Large intestine (tissue), 12 donors: ENCODE measurements at places on chromosomes 12 and 14.
A peak's percentile ranks its signal among the peaks of the same experiment; 100 is the strongest.

GRCh38 chr12:112148031-112148513 lies 22.7 kb downstream of the TRAFD1 start:
- DNase-seq, result no peak

- no peak for DNase-seq
These were observed 25.1 kb upstream of the ATP2B1 start for GRCh38 chr12:89733579-89734201.

DNA sequence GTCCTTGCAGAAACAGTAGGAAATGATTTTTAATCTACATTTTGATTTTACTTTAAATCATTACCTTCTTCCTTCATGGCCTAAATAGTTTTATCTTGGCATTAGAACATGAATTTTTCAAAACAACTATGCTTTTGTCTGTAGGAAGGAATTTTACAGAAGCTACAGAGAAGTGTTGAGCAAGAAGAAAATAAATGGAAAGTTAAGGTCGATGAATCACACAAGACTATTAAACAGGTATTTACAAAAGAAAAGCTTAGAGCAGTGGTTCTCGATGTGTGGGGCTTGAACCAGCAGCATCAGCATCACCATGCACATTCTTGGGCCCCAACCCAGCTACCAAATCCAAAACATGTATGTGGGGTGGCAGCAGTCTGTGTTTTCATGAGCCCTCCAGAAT lies 91.6 kb downstream of the KTN1 start:
- DNase-seq, result no peak

GRCh38 chr12:24595652-24596235 lies 353.2 kb downstream of the BCAT1 start:
- no peak for DNase-seq

- DNase-seq, result peak; percentile 27
These were observed 53.1 kb downstream of the SIX6 start for GRCh38 chr14:60561845-60562746.

GRCh38 chr12:74169607-74170006 lies 368.0 kb upstream of the ATXN7L3B start:
- DNase-seq, result no peak

DNA sequence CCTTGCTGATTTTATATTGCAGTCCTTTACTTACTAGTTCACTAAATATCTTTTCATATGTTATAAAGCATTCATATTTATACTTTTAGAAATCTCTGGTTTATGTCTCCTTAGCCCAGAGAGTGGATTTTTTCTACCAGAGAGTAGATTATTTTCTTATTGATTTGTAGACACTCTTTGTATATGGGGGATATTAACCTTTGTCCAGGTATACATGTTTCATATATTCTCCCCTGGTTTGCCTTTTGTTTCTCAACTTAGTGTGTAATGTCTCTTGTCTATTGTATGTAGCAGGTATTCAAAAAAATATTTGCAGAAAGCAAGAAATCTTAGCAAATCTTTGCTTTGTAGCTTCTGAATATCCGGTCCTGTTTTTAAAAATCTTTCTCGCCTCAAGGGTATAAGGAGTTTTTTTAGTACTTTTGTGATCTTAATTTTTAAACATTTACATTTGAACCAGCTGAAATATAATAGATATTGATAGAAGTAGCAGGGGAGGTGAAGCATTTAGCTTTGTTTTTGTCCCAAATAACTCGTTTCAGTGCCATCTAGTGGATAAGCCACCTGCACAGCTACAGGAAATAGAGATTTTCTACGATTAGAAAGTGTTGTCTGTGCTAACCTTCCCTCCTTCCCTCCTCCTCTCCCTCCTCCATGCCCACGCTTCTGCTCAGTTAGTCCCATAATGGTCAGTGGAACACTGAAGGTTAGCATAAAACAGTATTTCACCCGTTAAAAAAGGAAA lies 97.0 kb downstream of the PHETA1 start:
- DNase-seq, result no peak

DNA sequence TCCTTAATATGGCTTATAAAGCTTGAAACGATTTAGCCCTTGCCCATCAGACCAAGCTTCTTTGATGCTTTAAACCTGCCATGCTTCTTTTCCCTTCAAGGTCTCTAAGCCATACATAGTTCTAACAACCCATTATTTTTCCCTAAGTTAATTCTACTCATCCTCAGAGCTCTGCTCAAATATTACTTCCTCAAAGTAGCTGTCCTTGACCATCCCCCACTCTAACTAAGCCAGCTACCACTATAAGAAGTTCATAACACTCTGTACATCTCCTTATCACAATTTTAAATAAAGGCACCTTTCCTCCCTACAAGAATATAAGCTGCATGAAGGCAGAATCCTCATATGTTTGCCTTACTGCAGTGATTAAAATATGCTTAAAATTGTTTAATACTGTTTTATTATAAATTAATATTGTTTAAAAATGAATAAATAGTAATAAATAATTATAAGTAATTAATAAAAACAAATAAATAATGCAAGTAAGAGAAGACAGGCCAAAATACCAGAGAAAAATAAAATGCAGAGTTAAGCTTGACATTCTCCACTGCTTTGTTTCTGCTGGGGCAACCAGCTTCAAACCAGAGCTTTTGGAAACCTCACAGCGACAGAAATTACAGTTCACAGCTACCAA lies 76.8 kb downstream of the NUMB start:
- DNase-seq, result no peak

- DNase-seq, result peak; percentile 29
These were observed 40.7 kb downstream of the LRRIQ1 start for GRCh38 chr12:85076688-85077430.

GRCh38 chr12:129550353-129550752 lies 353.5 kb downstream of the TMEM132D start:
- peak; percentile 17 for DNase-seq

- peak; percentile 97 for DNase-seq
These were observed 227.3 kb downstream of the KTN1 start for GRCh38 chr14:55807053-55807880.

- DNase-seq, result no peak
These were observed 84.8 kb downstream of the EEA1 start for GRCh38 chr12:92844151-92844763.

DNA sequence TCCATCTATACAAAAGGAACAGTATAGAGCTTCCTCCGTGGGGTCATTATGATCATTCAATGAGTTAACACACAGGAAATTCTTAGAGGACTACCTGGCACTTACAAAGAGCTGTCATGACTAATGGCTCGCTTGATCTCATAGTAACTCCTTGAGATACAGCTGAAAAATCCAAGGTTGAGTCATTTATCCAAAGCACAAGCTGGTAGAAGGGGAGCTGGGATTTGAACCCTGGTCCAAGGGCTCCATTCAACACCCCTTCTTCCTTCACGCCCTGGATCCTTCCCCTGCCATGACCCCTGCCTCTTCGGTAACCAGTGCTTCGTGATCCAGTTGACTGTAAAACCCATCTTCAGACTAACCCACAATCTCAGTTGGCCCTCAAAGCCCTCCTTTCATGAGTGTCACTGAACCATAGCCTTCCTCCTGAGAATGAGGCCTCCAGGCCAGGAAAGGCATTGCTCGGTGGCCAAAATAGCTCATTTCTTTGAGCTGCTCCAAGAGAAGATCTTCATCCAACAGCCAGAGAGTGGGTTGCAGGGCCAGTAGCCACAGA lies 7.8 kb downstream of the ZFP36L1 start:
- DNase-seq, result no peak

DNA sequence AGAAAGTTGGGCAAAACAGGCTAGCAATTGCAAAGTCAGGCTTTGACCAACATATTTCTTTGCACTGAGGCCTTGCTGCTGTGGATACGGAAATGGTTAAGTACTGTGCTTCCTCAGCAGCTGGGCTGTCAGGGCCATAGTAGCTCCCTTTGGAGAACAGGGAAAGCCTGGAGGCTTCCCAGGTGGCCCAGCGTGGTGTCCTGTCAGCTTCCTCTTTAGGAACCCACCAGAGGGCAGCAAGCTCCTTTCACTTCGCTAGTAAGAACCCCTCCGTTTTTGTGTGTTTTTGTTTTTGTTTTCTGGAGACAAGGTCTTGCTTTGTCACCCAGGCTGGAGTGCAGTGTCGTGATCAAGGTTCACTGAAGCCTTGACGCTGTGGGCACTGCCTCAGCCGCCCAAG lies 1.7 kb upstream of the CFAP251 start:
- DNase-seq, result no peak

DNA sequence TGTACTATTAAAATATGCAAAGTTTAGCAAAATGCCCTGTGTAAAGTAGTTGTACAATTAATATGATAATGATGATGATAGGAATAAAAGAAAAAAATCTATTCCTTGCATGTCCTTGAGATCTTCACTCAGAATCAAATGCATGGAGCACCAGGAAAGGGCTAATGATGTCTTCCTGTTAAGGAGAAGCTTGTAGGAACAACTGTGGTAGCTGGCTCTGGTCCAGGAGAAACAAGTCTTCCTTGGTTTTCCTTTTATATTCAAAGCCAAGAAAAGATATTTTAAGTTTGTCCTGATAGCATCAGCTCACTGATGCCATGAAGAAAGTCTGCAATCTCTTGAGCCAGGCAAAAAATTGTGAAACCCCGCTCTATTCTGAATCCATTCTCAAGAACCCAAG lies 138.9 kb downstream of the PIK3C2G start:
- DNase-seq, result no peak

DNA sequence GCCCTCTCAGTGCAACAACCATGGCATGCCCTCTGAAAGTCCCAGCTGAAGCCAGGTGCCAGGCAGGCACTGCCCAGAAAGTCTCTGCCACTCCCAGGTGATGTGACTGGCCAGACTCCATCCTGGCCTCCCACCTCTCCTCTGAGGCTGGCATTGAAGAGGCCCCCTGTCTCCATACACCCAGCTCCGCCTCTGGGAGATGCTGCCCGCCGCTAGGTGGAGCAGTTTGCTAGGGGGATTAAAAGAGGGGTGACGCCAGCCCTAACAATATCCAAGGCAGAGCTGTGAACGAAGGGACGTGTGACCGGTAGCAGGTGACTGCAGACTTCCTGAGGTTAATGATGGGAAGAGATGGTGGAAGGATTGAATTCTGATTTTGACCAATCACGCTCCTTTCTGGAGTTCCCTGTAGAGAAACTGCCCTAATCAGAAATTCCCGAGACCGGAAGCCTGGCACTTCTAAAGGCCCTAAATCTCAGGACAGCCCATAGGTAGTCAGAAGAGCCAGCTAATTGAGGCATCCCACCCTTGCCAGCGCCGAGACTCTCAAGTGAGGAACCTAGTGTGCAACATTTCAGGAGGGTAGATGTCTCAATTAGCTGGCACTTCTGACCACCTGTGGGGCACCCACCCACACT lies 8.3 kb upstream of the PLEK2 start:
- DNase-seq, result no peak

DNA sequence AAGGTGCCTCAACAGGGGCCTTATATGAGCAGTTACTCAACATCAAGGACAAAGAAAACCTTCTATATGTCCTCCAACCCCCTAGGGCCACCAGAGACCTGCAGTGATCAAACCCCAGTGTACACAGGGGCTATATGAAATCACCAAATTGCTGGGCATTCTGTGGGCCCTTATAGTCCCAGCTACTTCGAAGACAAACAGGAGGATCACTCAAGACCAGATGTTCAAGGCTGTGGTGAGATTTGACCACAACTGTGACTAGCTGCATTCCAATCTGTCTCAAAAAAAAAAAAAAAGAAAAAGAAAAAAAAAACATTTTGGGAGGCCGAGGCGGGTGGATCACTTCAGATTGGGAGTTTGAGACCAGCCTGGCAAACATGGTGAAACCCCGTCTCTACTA lies 51.0 kb upstream of the PRB2 start:
- no peak for DNase-seq

DNA sequence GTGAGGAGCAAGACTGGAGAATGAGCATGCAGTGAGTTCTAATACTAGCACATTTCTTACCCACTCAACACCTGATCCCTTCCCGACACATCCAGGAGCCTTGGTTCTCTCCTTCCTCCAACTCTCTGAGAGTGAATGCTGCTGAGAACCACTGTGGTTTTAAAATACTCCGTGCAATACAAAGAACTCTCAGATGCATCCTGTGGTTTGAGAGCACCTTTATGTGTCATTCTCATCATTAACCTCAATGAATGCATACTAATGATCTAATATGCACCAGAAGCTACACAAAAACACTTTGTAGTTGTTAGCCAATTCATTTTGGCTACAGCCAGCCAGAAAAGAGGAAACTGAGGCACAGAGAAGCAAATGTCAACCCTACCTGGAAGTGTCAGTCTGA lies 87.6 kb downstream of the GALNT8 start:
- DNase-seq, result no peak

DNA sequence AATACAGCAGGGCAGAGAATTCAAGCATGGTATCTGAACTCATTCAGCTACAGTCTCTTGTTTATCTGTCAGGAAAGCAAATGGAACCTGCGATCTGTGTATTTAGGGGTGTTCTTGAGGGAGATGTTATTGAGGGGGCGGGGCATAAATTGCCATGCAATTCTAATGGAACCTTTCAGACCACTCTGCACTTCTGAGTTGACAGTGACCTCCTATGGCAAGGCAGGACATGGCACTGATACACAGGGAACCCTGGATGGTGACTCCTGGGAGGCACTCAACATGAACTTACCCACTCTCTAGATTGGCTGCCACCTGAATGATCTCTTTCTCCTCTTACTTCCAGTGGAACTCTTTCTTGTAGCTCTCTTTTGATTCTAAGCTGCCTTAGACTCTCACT lies 787.3 kb downstream of the VRK1 start:
- no peak for DNase-seq

GRCh38 chr12:102811110-102811737 lies 105.8 kb downstream of the PAH start:
- no peak for DNase-seq

GRCh38 chr12:47746523-47746922 lies 12.2 kb downstream of the RAPGEF3 start:
- no peak for DNase-seq

GRCh38 chr14:103188810-103189480 lies 65.7 kb downstream of the TNFAIP2 start:
- peak; percentile 86 for DNase-seq

DNA sequence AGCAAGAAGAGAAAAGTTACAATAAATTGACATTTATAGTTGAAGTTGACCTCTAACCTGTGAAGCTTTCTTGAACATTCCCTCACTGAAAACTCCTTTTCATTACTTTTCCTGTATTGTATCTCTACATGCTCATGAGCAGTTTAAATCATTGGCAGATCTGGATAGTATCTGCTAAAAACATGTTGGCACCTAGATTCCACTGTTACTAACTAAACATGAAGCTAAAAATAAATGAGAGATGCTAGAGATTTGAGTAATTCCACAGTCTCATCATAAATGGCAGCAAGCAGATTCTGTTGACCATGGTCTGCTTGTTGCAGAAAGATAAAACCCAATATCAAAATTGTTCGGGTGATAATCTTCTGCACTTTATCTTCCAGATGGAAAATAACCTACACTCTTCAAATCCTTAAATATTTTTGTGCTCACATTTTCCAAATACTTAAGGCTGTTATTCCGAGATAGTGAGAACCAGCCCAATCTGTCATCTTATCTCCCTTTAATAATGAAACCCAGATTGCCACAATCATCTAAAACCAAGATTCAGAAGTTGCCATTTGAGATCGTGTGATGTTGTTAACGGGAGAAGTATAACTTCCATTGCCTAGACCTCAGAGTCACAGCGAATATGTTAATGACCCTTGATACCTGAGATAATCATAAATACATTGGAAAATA lies 171.0 kb upstream of the DAAM1 start:
- no peak for DNase-seq
